ENCODE measurements at places on chromosomes 3 and 15.
A peak's percentile ranks its signal among the peaks of the same experiment; 100 is the strongest.

GRCh38 chr3:134090031-134090430 lies 60.3 kb upstream of the SLCO2A1 start:
- DNase-seq: no peak

- no peak for DNase-seq
These were observed 16.4 kb downstream of the EFCC1 start for GRCh38 chr3:129017484-129017899.

DNA sequence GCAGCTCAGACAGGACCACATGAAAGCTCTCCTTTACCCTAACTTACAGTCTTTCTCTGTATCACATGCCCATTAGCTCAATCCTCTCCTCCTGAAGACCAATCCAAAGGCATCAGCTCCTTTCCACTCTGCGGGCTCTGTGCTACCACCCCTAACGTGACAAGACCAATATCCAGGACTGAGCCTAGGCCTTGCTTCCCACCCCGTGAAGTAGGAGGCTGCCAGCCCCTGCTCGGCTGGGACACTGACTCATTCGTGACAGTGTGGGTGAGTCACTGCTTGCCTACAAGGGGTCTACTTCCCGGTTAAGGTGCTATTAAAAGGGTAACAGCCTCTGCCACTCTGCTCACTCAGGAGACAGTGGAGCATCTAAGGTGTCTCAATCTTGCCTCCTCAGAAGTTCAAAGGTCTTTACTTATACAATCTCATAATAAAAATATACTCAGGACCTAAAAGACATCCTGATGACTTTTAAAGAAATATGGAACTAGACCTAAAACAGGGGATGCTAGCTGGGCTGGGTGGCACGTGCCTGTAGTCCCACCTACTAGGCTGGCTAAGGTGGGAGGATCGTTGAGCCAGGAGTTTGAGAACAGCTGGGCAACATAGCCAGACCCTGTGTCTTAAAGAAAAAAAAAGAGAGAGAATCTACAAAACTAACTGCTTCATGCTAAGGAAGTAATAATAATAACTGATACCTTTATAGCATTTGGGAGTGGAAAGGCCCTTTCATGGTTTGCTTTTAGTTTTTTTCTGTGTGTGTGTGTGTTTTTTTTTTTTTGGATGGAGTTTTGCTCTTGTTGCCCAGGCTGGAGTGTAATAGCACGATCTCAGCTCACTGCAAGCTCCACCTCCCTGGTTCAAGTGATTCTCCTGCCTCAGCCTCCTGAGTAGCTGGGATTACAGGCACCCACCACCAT lies 55.0 kb downstream of the TMEM44 start:
- DNase-seq: peak; percentile 44

- DNase-seq: no peak
These were observed 176.5 kb downstream of the MBNL1 start for GRCh38 chr3:152445212-152445611.

DNA sequence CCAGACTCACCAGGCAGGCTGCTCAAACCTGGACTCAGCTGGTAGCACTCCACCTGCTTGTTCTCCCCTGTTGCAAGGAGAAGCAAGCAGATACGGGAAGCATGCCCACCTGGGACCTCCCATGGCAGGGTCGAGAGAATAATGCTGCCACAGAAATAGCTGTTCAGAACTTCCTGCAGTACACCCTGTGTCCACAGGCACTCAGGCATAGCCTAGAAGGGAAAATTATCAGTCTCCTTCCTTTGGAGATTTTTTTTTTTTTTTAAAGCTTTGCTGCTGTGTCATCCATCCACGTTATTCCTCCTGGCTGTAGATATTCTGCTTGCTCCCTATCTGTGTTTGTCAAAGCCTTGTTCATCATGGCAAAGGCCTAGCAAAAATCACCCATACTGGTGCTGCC lies 32.7 kb upstream of the RPS17 start:
- no peak for DNase-seq

DNA sequence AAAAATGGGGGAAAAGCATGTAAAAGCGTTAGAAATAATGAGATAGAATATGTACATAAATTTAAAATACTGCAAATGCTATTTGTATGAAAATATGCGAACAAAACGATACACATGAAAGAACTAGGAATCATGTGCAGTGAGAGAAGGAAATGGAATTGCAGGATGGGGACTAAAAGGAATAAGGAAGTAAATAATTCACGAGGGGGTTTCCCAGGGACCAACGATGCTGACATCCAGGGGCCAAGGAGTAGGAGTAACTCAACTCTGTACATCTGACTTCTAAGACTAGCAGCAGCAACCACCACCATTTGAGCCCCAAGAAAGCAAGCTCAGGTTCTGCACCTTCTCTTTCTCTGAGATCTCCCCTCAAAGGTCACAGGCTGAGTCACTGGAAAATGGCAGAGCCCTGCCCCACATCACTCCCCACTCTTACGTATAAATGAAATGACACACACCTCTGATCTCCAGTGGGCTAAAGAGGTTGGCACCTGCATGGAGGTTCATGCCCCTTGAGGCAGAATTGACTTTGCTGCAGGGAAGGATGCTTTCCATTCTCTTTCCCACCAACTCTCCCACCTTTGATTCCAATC lies 100.0 kb upstream of the DLG1 start:
- DNase-seq: peak; percentile 9

- no peak for DNase-seq
These were observed 79.7 kb downstream of the DZIP3 start for GRCh38 chr3:108669208-108669607.

GRCh38 chr3:107931326-107931725 lies 159.5 kb downstream of the CD47 start:
- DNase-seq: no peak

DNA sequence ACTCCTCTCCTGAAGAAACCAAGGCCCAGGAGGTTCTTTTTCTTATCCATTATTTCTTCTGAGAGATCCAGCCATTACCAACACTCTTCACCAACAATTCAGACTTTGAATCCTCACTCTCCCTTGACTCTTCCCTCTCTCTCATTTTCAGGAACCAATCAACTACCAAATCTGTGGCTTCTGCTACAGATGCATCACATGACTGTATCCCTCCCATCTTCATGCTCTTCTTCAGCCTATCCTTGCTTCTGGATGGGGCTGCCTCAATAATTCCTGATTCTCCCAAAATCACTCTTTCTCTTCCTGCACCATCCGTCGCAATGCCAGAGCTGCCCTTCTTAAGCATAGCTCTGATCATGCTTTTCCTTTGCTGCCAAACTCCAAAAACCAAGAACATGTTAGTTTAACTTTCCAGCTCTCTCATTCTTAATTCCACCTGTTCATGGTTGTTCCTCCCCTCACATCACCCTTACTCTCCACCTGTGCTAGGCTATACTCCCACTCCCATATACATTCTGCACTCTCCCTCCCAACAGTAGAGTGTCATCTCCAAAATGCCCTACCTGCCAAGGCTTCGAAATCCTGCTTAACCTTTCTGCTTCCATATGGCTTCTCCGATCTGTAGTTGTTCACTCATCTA lies 13.5 kb downstream of the PLD1 start:
- no peak for DNase-seq

- no peak for DNase-seq
These were observed 13.2 kb upstream of the THRB start for GRCh38 chr3:24507776-24508422.

- no peak for DNase-seq
These were observed 58.8 kb upstream of the CFAP161 start for GRCh38 chr15:81075272-81075671.

- no peak for DNase-seq
These were observed 22.6 kb downstream of the TGFBR2 start for GRCh38 chr3:30628901-30629590.

GRCh38 chr3:117589454-117589853 lies 879.9 kb downstream of the TUSC7 start:
- no peak for DNase-seq

- DNase-seq: no peak
These were observed 7.2 kb downstream of the TM4SF1 start for GRCh38 chr3:149369991-149370866.

DNA sequence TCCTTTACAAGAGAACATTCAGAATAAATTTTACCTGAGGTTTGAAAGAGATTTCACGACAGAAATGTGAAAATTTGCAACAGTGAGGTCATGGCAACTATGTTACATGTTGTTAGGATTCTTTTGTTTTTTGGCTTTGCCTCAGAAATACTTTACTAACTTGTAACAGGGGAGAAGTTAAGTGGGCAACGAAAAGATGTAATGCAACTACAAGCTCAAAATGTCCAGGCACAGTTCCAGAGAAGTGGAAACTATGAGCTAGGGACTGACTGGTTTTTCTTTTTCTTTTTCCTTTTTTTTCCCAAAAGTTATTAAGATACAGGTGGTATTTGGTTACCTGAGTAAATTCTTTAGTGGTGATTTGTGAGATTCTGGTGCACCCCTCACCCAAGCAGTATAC lies 111.5 kb upstream of the PPP2R3A start:
- no peak for DNase-seq

DNA sequence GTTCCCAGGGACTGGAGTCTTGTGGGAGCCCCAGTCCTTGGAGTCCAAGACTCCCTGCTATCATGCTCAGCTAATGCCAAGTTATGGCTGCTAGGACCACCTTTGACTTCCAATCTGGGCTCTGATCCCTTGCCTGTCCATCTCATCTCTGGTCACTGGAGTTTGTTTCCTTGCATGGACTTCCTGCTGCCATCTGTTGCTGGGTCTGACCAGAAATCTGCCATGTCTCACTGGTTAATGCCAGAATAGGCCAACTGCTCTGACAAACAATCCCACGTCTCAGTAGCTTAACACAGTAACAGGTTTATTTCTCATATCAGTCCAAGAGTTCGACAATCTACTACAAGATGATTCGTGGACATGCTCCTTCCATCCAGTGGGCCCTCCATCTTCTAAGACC lies 10.1 kb upstream of the GLCE start:
- DNase-seq: no peak

DNA sequence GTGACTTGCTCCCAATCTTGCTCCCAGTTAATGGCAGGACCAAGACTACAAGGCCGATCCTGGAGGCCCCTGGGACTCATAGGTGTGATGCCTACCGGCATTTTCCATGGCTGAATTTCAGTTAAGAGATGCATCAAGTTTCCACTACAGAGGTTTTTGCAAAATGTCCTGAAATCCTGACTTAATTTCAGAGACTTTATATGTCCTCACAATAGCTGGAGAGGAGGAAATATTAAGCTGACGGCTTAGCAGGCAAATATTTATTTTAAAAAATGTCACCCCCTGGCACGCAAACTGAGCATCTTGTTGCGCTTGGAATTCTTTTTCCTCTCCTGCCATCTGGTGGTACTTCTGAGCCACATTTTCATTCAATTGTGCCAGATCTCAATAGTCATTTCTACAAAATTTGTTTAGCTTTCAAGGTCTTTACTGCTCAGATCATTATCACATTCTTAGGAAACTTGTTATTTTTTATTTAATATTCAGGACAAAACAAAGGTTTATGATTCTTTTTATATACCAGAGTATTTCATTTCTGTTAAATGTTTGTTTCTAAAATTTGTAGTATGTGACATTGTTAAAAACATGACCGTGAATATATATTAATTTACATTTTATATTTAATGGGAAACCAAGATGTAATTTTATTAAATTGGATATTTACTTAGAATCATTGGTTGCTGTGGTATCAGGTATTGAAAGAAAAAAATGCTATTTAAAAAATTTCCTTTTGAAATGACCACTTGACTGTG lies 189.2 kb upstream of the THRB start:
- no peak for DNase-seq

All from activated naive CD4-positive, alpha-beta T cell treated with Interleukin-2 at 50 U/mL for 16 hours (primary cell).